ENCODE measurements at places on chromosomes 5 and 9.

GRCh38 chr5:7837403-7837802 lies 13.5 kb downstream of the CFAP90 start:
- DNase-seq, result no peak

GRCh38 chr5:90932052-90932699 lies 373.6 kb downstream of the ADGRV1 start:
- no peak for DNase-seq

GRCh38 chr5:113663879-113664541 lies 150.5 kb downstream of the YTHDC2 start:
- no peak for DNase-seq

DNA sequence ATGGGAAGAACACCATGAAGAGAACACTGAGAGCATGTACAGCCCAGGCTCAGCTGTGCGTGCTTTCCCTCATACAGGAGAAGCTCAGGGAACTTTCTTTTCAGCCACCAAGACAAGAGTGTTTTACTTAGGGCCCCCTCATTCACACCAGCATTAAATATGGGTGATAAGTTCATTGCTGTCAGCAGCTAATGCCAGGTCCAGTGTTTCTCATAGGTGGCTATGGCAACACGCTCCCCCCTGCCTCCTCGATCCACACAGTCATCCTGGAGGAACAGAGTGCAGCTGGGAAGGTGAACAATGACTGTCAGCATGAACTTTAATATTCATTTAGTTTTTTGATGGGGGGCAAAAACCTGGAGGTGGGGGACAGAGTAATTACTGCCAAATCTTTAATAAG lies 54.4 kb downstream of the TEX10 start:
- no peak for DNase-seq

DNA sequence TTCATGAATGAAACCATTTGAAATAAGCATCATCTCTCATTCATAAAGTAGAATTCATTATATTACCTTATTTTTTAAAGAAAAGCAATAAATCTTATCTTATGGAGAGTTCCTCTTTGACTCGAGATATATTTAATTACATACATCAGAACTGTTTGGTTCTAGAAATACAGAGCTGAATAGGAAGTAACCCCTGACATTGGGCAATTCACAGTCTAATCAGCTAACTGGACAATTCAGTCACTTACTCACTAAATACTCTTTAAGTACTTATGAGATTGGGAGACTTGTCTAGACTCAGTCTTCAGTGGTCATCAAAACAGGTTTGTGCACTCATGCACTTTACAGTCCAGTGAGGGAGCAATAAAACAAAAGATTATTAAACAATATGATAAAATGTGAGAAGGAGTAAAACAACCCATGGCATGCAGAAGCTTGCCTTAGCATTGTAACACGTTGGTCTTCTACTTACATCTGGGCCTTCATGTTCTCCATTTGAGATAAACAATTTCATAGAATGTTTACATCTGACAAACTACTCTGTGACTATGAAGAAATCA lies 11.5 kb upstream of the FBXO38 start:
- DNase-seq, result no peak

DNA sequence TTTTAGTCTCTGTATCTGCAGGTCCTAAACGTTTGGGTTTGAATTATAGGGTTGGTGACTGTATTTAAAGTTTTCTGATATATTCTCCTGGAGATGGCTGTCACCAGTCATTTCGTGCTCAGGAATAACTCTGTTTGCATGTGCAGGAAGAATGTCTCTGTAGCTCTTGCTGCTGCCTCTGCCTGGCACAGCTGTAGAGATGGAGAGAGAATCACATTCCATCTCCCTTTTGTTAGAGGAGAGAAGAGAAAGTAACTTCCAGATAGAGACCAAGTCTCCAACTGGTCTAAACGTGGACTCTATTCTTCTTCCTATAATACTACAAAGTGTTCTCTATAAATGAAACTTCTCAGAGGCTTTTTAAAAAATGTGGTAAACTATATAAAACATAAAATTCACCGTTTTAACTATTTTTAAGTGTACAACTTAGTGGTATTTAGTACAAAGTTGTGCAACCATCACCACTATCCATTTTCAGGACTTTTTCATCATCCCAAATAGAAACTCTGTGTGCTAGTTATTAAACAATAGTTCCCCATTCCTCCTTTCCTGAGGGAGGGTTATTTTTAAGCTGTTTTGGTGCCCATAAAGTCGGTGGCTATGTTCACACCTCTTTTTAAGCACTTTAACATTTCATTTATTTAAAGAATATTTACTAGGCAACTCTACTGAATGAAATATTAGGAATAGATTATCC lies 20.7 kb upstream of the STARD4 start:
- DNase-seq, result no peak

- DNase-seq, result no peak
Observed at GRCh38 chr5:63700241-63700640, 262.0 kb downstream of the HTR1A start.

- DNase-seq, result peak; percentile 34
Observed at GRCh38 chr5:143985832-143986515, 174.0 kb downstream of the HMHB1 start.

All from AG04449 (cell line).